Fibroblast of skin of right quadriceps (primary cell): ENCODE measurements at places on chromosomes 4 and X.

- no peak for DNase-seq
These were observed 449 bp downstream of the CTPS2 start for GRCh38 chrX:16711893-16712547.

DNA sequence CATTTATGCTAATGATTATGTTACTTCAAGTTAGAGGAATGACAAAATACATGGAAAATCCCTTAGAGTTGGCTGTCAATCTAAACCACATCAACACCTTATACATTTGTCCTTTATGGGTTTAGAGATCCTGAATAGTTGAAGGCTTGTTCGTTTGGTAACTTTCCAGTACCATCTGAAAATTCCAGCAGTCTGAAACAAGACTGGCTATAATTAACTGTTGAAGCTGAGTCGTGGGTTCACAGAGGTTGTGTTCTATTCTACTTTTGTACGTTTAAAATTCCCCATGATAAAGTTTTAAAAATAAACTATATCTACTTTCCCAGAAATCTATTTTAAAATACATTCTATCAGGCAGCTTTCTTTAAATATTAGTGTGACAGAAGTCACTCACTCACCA lies 73.0 kb downstream of the USP46 start:
- no peak for DNase-seq

DNA sequence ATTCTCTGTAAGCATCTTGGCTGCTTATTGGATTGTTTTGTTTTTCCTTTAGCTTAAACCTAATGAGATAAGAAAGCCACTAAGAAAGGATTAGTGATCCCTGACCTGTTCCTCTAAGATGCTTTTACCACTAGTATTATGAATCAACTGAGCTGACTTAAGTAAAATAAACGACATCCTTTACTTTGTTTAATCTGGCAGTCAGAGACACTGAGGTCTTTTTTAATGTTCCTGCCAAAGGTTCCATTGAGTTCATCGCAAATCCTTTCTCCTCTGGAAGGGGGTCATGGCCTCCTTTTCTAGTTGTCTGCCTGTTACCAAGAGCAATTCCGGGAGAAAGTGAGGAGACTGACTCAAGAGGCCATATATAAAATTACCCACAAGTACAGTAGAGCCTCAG lies 1038.3 kb upstream of the SLIT2 start:
- peak; percentile 18 for DNase-seq

DNA sequence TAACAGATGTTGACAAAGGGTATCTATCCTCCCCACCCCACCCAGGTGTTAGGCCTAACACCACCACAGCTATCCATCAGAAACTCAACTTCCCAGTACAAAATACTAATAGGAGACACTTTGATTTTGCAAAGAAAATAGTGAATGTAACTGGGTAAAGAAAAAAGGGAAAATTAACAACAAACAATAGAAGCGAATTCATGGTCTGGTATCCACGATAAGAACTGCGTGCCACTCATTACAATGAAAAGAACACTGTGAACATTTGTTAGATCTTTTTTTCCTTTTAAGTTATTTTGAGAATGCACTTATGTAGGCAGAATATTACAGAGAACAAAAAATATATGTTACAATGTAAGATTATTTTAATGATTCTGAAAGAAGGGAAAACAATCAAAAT lies 12.0 kb downstream of the TSPAN5 start:
- DNase-seq = no peak

DNA sequence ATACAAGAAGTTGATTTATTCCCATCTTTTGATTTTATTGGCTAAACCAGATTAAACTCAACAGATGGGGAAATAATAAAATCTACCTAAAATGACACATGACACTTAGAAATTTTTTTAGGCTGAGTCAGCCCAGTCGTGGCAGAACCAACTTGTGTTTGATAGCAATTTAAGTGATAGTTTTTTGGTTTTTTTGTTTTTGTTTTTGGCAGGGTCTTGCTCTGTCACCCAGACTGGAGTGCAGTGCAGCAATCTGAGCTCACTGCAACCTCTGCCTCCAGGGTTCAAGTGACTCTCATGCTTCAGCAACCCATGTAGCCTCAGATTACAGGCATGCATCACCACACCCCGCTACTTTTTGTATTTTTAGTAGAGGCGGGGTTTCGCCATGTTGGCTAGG lies 370.3 kb upstream of the NOCT start:
- DNase-seq = peak; percentile 7

GRCh38 chr4:37977471-37978247 lies 17.5 kb downstream of the PTTG2 start:
- peak; percentile 48 for DNase-seq

- no peak for DNase-seq
These were observed 16.7 kb downstream of the GAB3 start for GRCh38 chrX:154734061-154734781.

GRCh38 chr4:170522427-170522970 lies 432.7 kb upstream of the AADAT start:
- no peak for DNase-seq

DNA sequence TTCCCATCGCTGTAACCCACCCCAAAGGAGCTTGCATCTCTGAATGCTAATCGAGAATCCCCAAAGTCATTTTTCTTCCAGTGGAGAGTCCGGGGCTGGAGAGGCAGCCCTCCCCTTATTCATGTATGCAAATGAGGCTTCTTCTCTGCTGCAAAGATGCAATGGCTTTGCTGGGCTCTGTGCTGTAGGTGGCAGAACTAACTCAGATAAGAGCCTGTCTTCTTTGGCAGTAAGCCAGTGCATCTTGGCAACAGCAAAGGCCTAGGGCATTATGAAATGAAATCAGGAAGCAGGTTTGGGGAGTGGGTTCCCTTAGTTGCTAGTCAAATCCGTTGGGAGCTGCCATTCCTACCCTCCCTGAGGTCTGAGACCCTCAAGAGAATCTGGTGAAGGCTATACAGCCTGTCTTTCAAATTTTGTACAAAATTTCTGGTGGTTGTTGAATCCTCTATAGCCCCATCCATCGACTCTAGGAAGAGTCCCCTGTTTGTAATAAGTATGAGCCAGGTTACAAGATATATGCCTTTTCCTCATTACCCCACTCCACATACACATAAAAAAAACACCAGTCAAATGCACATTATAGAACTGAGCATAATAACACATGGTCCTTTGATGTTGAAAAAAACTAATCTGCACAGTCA lies 290.6 kb upstream of the TAPT1 start:
- peak; percentile 78 for DNase-seq

DNA sequence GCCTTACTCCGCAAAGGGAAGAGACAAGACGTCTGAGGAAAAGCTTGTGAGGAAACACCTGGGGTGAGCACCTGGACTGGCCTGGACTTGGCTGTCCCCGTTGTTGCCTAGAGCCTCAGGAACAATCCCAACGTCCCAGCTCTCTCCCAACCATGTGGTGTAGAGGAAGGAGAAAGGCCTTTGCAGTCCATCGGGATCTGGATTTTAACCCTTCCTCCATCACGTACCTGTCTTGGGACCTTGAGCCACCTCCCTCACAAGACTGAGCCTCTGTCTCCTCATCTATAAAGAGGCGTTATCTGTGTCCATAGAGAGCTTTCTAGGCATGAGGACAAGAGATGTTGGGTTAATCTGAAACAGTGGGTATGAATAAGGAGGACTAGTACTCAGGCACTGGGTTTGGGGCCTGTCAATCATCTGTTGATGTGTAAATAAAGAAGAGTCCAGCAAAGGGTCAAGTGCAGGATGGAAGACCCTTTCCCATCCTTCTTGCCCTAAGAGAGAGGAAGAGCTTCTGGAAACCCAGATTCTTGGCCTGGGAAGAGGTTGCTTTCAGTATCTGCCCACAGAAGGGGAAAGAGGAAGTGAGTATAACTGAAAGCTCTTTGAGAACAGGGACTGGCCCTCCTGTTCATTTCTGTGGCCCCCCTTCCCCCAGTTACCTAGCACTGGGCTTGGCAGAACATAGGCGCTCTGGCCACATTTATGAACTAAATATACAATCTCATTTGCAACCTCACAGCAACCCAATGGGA lies 137.1 kb downstream of the PJA1 start:
- no peak for DNase-seq

DNA sequence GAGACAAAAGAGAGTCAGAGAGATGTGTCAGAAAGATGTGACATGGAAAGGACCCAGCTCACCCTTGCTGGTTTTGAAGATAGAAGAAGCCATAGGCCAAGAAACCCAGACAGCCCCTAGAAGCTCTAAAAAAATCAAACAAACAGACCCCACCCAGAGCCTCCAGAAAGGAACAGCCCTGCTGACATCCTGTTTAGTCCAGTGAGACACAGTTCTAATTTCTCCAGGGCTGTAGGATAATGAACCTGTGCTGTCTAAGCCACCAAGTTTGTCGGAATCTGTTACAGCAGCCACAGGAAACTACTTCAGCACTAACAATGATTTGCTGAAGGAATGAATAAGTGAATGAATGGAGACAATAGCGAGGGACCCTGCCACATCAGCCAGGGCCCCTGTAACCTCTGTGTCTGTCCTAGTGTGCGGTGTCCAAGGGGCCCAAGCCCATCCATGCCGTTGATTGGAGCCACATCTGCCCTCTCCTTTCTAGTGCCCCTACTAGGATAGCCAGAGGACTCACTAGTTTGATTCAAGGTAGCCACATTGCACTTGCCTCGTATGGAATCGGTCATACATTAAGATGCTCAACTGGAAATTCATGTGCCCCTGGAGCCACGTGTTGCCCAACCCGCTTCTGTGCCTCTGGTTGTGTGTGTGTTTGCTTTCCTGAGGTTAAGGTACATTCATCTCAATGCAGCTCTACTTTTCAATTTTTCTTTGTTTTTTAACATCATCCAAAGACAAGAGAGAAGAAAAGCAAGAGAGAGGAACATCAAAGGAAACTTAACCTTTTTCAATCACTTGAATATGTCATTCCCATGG lies 32.5 kb upstream of the SLC2A9 start:
- DNase-seq = no peak

- no peak for DNase-seq
These were observed 150.6 kb downstream of the PRDM5 start for GRCh38 chr4:120771907-120772306.

- DNase-seq = no peak
These were observed 147.3 kb downstream of the HS6ST2 start for GRCh38 chrX:132810964-132811712.

DNA sequence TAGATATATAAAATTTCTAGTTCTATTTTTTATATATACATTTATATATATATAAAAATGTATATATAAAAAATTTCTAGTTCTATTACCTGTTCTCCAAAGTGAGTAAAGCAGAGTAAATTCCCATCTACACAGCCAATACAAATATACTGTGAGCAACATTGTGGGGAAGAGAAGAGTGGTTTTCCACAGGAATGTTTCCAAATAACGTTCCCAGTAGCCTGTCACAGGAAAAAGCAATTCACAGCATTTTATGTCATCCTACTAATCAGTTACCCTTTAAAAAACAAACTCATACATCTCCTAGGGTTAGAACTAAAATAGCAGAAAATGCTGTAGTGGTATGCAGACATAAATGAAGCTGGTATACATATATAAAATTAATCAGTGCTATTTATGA lies 44.5 kb downstream of the AASDH start:
- DNase-seq = no peak

DNA sequence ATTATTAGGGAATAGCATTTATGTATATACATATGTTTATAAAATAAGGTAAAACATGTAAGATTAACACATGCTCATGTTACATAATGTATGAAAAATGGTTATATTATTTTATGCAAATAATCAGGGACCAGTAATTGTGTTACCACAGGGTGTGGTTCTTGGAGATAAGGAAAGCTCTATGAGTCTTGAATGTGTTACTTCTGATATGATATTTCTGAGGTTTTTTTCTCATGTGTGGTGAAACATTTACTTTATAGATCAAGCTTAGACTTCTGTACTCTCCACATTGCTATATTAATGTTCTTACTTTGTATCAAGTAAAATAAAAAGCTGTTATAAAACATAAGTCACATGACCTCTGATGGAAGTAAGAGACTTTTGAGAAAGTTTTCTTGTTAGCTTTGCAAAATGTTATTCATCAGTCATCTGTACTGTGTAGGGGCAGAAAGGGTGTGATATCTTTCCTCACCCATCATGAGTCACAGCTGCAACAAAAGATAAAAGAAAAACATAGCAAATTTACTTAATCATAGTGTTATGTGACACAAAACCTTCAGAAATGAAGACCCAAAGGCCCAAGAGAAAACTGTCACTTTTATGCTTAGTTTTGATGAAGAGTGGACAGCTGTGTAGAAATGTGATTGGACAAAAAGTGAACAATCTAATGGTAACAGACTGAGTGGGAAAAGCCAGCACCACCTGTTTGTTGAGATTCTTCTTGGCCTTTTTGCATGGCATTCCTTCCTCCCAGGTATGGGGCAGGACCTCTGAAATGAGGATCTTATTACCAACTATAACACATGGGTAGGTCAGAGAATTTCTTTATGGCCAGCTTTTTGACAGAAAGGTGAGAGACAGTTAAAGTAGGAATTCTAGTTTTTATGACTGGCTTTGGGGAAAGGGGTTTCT lies 632.3 kb downstream of the PDHA2 start:
- DNase-seq = no peak

- DNase-seq = peak; percentile 56
These were observed 56.2 kb downstream of the SMIM20 start for GRCh38 chr4:25970226-25970675.

DNA sequence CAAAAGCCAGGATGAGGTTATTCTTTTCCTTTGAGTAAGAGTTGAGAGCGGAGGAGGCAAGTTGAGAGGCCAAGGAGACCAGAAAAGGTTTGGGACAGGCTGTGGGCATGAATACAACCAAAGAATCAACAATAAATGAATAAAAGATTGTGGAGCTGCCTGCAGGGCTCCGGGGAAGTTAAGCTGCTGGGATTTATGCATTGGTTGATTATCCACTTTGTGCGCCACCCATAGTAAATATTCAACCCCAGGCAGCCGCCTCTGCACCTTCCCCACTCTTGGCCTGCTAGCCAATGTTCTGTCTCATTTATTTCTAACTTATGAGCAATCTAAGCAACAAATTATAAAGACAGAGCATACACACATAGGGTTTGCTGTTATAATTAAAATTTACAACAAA lies 28.2 kb upstream of the IGSF1 start:
- no peak for DNase-seq

DNA sequence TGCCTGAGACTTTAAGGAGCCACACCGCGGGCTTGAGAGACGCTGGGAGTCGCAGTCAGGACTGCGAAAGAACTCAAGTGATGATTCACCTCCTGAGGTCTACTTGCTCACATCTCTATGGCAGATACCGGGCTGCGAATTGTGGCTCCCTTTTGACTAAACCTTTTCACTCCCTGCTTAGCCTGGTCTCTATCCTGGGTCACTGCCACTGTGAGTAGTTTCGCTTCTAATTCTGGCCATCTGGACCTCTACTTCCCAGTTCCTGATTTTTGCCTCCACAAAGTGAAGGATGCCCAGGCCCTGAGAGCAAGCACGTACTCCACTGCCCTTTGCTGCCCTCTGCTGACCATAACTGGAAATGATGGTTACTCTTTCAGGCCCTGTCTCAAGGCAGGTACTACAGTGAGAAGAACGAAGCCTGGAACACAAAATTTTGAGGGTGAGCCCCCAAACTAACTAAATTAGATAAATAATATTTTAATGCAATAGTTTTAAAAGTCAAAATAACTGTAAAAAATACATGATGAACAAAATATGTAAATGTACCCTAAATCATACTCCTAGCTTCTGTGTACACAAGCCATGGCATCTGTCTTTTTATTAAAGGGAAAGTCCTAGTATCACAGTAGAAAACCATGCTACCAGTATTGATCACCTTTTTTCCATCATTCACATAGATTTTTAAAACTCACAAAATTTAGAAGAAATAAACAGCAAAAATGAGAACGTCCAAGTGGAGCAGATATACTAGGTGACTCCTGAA lies 16.7 kb downstream of the MAD2L1 start:
- DNase-seq = peak; percentile 79

GRCh38 chr4:128501239-128501638 lies 213.6 kb upstream of the PGRMC2 start:
- no peak for DNase-seq

- no peak for DNase-seq
These were observed 36.9 kb upstream of the CHIC1 start for GRCh38 chrX:73525928-73526690.
